Fibroblast of villous mesenchyme (primary cell): ENCODE measurements at places on chromosomes 1 and 21. TPM values are rescaled to one million over a fixed set of nuclear protein-coding genes. Genes with fewer than 3 reads are reported as not detected.
A peak's percentile ranks its signal among the peaks of the same experiment; 100 is the strongest.

DNA sequence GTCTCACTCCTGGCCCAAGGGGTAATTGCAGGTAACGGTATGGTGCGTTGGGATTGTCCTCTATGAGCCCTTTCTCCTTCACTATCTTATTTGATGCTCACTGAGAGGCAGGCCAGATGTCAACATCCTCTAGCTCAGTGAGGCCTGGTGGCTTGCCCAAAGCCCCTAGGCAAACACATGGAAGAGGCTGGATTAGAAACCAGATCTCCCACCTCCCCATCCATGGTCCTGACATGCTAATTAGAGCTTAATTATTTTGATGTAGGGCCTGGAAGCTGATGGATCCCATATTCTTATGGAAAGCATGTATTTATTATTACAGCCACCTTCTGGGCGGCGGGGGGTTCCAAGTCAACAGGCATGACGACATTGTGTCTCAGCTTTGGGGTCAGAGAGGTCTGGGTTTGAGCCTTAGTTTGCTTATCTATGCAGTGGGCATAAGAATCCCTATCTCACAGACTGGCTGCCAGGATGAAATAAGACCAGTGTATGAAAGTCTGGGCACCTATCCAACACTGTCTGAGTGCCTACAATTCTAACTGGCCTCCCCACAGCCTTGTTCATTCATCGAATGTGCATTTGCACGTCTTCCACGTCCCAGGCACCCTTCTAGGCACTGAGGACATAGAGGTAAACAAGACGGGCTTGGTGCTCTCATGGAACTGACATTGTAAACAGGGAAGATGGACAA is 6.2 kb downstream of the SMPDL3B start:
- DNase-seq, result no peak

DNA sequence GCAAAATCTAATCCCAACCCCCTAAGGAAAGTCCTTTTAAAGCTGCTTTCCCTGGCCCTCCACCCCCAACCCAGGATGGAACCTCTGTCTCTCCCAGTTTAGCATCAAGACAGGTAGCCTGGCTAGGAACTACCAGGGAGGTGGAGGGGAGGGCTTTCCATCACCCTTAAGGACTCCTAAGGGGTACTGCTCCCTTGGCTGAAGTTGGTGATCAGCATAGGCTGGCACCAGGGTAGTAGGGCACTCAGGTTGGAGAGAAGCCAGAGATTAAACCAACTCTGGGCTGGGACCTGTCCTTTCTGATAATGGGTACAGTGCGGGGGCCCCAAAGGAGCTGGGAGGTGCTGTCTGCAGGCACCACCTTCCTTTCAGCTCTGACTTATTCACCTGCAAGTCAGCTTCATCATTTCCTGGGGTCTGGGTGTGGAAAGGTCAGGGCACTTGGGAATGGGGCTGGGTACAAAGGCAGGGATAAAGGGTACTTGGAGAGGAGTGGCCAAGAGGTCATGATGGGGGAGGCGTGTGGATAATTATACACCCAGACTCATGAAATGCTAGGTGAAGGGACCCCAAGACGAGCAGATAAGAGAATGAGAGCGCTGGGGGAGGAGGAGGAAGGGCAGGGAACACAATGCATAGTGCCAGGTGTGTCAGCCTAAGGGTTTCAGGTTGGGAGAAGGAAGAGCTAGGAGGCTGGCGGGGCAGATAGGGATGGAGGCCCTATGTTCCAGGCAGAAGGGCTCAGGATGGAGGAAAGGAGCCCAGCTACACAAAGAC is 1.2 kb downstream of the ARHGEF2 start:
- DNase-seq, result no peak

DNA sequence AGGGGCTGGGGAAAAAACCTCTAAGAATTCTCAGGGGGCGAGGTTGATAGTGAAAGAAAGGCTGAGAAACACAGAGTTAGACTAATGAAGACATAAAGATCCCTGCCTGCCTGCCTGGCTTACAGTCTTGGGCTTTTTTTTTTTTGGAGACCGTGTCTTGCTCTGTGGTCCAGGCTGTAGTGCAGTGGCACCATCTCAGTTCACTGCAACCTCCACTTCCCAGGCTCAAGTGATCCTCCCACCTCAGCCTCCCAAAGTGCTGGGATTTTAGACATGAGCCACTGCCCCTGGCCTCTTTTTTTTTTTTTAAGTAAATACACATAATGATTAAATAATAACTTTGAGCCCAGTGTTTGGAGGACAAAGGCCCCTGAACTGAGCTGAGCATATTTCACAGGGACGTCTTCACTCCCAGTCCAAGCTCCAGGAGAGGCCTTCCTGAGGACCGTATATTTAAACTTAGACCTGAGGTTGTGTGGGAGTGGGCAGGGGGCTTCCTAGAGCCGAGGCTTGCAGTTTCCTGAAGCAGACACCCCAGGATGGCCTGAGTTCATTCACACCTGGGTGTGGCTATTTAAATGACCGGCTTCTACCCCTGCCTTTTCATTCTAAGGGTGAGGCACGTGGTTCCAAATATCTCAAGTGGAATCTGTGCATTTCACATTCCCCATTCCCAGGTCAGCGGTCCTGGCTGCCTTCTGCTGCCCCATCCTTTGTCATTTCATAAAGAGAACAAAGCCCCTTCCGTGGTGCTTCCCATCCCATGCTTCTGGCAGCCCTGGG is 16.0 kb upstream of the EFHD2 start:
- DNase-seq, result no peak

DNA sequence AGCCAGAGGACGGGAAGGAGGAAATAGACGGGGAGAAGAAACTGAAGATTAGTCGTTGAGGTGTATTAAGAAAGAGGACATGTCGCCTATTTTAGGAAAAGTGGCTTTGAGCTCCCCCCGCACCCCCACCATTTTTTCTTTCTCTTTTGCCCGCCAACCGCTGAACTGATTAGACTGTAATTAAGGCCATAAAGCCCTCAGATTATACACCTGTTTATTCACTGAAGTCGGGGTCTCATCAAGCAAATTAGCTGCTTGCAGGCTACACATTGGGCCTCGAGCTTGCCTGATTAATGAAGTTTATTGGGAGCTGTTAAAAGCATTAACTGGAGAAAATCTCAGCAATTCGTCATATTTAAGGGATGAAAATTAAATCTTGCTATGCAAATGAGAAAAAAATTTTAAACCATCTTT is 119.4 kb upstream of the RRP15 start:
- DNase-seq, result peak; percentile 2

- DNase-seq, result peak; percentile 46
Observed at GRCh38 chr1:9466780-9467758, 72.2 kb upstream of the SLC25A33 start.

CD1B gene
- not detected in 2 replicates for total RNA-seq

UTS2 gene
- not detected in 2 replicates for total RNA-seq

MINDY1 gene
- 10.8 and 11.0 TPM in 2 replicates for total RNA-seq

PALMD gene
- total RNA-seq, result 6.8 and 16.8 TPM in 2 replicates
